ENCODE measurements at places on chromosomes 16 and 17.

DNA sequence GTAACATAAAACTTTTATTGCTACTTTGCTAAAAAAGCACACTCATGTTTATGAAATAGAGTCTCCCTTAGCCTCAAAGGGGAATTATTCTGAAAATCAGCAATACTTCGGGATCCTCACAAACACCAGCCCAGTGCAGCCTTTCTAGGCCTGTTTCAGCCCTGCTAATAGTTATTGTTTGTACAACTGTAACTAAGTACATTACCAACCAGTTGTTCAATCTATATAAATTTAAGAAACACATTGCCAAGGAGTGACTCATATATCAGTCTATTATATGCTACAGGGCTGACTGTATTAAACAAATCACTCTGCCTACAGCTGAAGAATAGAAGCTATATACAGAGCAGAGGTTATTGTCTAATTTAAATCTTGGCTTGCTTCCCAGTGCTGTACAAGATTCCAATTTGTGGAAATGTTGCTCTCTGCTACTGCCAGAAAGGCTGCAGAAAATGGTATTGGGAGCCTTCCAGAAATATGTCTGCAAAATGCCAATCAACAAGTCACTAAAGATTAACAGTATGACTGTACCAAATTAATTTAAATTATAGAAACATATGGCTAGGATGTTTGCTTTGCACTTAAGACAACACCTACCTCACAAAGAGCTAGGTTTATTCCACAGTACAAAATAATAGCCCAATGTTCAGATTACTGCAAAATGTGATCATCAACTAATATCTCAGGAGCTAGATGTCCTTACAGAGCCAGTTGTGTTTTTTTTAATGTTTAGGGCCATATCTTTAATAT is 49.7 kb downstream of the TOX3 start:
- DNase-seq, result no peak

- DNase-seq, result no peak
Measured at GRCh38 chr17:14211801-14212200, 24.9 kb downstream of the CDRT15 start.

DNA sequence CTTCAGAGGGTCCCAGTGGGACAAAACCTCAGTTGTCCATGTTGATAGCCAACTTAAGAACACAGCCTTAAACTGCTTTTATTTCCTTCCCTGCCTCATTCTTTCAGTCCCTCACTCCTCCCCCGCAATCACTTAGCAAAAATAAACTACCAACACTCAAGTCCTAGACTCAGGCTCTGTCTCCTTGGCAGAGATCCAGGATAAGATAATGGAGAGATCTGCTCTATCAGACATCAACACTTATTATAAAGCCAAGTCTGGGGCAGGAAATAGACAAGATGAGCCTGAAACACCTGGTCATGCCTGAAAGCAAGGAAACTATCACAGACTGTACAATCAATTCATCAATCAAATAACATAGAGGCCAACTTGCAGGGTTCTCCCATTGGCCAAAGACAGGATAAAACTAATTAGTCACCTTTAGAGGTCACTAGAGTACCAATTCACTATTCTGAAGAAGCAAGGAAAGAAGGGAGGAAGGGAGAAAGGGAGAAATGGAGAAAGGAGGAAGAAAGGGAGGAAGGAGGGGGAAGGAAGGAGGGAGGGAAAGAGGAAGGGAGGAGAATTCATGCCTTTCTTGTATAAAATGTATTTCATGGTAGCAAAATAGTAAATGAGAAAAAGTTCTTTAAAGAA is 15.7 kb downstream of the HYDIN start:
- DNase-seq, result no peak

GRCh38 chr17:42182927-42183734 is 2.1 kb downstream of the HCRT start:
- peak; percentile 89 for DNase-seq

DNA sequence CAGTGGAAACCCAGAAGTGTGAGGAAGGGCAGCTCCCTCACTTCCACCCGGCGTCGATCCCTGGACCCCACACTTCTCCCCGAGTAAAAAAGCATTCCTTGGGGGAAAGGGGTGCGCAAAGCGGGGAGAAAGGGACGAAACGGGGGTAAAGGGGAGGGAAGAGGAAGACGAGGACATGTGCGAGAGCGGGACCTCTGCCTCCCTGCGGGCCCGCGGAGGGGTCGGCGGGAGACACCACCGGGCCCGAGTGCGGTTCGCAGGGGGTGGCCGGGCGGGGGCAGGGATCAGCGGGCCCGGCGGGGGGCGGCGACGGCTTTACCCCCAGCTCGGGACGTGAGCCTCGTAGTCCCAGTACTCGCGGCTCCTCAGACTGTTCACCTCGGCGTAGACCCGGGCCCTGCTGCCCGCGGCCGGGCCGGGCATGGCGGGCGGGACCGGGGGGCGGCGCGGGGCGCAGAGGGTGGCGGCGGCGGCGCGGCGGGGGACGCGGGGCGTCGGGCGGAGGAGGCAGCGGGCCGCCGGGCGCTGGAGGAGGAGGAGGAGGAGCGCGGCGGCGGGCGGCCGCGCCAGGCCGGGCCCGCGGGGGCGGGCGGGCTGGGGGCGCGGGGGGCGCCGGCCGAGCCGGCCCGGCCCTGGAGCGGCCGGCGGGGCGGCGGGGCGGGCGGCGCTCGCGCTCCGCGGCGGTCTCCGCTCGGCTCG is 443 bp downstream of the CSNK2A2 start:
- no peak for DNase-seq

DNA sequence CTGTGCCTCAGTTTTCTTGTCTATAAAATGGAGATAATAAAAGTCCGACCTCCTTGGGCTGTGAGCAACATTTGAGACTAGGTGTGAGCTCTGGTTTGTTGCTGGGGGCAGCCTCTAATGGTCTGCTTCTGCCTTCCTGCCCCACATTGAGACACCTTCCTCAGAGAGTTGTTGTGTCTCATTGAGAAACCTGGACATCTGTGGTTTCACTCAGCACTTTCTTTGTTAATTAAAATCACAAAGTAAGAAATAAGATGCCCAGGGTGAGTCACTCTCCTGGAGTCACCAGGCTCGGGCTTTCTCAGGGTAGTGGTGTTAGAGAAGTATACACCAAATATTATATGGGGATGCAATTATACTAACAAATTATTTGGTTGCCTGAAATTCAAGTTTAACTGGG is 389.2 kb upstream of the SALL1 start:
- DNase-seq, result no peak

- no peak for DNase-seq
Measured at GRCh38 chr17:58694826-58695225, 2.4 kb downstream of the RAD51C start.

DNA sequence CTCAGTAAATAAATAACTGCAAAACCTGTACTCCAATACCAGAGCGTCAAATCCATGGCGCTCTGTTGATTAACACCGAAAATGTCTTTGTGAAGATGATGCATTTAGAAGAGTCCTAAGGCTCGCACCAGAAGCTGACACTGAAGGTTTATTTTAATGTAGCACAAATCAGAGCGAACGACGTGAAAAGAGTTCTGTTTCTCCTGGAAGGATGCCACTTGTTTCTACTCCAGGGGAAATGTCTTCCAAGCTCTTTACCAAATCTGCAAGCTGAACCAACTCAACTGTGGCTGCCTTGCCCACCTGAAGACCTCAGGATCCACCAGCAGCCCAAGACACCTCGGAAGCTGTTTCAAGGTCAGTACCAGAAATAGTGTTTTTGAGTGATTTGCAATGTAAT is 194.4 kb upstream of the MAF start:
- no peak for DNase-seq

DNA sequence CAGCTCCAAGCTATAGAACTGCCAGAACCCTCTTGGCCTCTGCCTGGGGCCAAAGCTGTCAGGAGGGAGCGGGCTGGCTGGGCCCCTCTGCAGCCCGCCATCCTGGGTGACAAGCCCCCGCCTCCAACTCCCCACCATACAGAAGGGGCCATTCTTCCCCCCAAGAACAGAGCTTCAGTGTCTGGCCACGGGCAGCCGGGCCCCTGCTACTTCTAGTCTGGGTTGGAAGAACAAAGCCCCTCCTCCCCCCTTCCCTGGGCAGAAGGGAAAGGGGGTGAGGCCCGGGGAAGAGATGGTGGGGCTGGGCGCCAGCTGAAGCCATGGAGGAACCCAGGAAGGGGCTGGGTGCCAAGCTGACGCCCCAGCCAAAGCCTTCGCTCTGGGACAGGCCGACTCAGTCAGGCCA is 9.0 kb downstream of the NAT9 start:
- DNase-seq, result no peak

All from H54 (cell line).